HCT116 (cell line): ENCODE measurements at places on chromosomes 2 and 18.

GRCh38 chr2:147500819-147501395 is 343.9 kb upstream of the ACVR2A start:
- DNase-seq = no peak

- no peak for DNase-seq
Measured at GRCh38 chr18:9842448-9842847, 43.3 kb upstream of the TXNDC2 start.

GRCh38 chr2:20626698-20627513 is 24.0 kb downstream of the HS1BP3 start:
- no peak for DNase-seq

DNA sequence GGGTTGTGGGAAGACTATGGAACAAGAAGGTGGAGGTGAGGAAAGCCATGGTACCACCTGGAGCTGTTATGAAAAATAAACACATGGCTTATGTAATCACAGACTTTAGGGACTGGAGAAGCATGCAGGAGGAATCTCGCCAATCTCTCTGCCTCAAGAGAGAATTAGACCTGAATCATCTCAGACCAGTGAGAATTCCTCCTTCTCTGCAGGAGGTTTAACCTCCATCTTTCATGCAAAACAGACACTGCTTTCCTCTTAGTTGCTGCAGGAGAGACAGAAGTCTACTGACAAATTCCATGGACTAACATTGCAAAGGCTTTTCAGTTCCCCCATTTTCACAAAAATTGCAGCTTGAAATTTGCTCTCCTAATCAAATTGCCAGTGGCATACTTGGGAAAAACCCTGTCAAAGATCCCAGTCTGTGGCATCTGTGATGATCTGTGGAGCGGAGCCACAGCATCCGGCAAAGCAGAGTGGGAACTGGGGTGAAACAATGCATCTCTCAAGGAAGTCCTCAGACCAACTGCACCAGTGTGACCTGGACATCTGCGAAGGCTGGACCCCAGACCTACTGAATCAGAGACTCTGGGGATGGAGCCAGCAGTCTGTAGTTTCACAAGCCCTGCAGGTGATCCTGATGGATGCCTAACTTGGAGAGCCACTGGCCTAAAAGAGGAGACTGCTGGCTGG is 28.6 kb upstream of the NCKAP5 start:
- DNase-seq = no peak

DNA sequence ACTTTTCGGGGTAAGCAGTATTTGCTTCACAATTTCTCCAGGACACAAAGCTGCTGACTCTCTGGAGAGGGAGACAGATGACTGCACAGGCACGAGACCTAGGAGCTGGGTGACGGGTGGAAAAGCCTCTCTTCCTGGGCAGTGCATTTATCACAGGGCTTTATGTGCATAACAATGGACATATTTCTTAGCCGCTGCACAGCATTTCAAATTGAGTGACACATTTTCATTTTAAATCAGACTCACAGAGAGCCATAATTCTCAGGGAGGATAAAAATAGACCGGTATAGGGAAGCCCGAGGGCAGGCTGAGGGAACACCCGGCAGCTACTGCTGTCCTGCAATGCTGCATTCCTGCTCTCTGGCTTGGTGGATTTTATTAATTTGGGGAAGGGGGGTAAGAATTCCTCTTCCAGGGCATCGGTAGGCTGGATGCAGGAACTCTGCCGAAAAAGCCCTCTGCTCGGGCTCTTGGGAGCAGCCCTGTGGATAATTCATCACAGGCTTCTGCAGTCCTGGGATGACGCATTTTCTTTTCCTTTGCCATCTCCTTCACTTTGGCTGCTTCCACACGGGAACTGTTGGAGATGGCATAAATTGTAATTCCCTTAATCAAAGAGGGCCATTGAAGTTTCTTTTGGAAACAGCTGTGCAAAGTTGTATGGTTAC is 108.1 kb upstream of the ACAA2 start:
- DNase-seq = no peak

DNA sequence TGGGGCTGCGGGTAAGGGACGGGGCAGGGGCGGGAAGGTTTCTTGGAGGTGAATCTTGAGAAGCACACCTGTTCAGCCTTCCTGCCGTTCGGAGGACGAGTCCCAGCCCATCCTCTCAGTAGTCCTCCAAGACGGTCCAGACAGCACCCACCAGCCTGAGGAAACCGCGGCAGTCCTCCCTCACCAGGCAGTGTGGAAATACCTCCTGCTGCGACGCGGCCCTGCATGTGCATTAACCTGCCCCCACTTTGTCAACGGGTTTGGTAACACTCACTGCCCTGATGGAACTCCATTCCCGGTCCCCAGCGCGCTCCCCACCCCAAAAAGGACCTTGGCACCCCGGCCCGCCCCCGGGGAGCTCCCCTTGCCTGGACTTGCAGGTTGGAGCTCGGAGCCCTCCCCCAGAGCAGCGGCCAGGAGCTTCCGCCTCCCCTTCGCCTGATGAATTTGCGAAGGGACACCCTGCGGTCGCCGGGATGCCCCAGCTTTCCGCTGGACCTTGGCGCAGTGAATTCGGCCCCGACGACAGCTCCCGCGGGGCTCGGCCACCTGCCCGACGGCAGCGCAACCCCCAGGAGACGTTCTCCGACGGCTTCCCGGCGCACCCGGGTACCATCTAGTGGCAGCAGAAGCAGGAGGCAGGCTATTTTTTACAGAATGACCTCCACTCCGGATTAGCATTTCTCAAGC is 31.5 kb downstream of the ACVR1C start:
- no peak for DNase-seq

DNA sequence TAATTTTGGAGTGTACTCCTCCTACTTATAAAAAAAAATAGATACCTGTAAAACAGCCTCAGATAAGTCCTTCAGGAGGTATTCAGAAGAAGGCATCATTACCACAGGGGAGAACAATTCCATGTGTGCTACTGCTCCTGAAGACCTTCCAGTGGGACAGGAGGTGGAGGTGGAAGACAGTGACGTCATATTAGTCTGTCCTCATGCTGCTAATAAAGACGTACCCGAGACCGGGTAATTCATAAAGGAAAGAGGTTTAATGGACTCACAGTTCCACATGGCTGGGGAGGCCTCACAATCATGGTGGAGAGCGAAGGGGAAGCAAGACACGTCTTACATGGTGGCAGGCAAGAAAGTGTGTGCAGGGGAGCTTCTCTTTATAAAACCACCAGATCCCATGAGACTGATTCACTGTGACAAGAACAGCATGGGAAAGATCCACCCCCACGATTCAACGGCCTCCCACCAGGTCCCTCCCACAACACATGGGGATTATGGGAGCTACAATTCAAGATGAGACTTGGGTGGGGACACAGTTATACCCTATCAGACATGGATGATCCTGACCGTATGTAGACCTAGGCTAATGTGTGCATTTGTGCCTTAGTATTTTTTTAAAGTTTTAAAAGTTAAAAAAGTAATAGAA is 98.4 kb downstream of the NDUFA10 start:
- DNase-seq = no peak

DNA sequence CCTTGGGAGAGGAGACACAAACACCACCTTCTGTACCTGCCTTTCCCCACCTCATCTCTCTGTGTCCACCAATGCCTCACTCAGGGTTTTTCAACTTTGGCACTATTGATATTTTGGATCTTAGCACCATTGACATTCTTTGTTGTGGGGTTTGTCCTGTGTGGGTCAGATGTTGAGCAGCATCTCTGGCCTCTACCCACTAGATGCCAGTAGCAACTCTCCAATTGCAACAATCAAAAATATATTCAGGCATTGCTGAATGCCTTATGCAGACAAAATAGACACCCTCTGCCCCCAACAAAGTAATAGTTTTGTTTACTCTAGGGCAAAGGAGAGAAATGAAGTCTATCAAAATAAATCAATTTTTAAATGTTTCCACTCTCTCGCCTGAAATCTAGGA is 1384.3 kb upstream of the NXPH2 start:
- DNase-seq = no peak

DNA sequence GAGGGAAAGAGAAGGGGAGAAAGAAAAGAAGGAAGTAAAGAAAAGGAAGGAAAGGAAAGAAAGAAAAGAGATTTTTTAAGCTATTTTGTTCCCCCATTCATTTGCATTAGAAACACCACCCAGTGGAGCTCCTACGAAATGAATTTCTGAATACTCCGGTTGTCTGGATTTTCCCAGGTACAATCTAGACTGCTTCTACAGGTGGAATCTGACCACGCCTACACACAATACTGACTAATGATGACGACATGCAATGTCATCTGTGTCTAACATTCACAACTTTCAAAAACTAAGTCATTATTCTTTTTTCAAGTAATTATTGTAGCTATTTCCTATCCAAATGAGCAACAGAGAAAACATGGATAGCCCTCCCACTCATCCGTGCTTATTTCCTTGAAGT is 121.7 kb downstream of the ZNF516 start:
- DNase-seq = no peak

DNA sequence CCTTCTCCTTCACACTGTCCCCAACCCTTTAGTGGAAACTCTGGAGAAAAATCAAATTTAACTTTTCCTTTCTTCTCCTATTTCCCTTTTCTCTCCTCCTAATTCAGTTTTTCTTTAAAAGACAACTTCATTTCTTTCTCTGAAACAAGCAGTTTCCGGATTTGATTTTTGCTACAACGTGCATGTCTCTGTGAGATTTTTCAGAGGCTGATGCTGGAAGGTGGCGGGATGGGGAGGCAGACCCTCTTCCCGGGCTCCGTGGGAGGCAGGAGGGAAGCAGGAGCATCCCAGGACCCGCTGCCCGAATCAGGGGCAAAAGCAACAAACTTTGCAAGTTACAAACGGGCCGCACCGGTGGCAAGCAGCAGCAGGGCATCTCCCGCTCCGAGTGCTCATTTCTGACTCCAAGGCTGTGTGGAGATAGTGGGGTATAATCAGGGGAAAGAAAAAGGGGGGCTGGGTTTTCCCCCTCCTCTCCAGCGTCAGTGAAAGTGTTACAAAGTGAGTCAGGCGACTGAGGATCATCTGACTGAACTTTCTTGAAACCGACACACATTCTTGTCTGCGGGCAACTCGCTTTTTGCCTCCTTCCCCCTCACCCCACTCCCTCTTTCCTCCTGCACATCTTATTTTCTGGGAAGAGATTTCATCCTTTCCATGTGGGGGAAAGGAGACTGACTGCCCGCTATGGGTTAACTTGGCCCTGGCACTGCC is 6.4 kb downstream of the ZEB2 start:
- no peak for DNase-seq

- no peak for DNase-seq
Measured at GRCh38 chr18:48076461-48076860, 146.0 kb upstream of the SMAD2 start.

DNA sequence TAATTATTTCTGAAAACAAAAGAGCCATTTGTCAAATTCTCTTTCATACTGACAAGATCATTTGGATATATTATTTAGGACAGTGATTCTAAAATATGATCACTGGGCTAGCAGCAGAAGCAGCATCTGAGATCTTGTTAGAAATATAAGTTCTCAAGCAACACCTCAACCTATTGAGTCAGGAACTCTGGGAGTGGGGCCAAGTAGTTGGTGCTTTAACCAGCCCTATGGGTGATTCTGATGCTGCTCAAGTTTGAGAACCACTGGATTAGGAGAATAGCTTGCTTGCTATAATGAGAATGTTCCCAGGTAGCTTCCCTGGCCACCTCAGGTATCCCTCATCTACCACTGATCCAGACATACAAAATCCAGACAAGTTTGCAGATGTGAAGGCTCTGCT is 466.9 kb upstream of the CELF4 start:
- no peak for DNase-seq

DNA sequence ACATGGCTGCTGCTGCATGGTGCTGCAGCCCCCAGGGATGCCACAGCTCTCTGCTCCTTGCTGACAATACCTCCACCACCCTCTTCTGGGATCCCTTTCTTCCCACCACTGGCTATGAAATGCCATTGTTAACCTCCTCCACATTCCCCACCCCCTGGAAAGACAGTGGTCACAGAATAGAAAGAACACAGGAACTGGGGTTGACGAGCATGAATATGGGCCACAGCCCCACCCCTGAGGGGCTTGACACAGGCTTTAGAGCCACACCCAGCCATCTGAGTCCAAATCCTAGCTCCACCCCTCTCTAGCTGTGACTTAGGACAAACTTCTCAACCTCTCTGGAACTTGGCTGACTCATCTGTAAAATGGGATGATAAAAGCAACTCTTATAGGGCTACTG is 47.3 kb downstream of the TMEM163 start:
- DNase-seq = no peak

DNA sequence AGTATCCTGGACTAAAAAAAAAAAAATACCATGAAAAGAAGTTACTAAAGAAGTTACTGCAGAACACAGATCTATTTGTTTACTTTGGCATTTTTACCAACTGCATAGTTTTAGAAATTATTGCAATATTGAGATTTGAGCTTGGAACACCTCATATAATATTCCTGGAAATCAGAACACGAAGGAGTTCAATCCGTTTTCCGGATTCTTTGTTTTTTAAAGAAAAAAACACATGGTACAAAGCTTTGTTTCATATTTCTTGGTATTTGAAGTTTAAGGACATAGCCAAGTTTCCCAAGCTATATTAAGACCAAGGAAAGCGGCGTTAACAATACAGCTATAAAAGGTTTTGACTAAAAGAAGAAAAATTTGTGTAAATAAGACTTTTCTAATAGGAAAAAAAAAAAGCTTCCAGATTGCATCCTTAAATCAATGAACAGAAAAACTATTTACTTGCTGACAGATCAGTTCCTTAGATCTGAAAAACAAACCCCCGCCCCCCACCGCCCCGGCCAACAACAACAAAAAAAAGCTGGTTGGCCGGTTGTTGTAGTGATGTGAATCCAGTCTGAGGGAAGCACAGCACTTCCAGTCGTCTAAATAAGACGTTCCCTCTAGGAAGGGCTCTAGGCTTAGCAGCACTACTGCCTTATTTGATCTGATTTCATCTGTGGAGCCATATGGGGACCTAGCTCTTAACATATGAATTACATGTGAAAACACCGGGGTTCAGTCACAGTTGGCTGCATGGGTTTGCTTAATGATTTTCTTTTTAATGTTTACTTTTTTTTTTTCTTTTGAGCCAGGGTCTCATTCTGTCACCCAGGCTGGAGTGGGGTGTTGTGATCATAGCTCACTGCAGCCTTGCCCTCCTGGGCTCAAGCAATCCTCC is 2.5 kb upstream of the RHOB start:
- DNase-seq = no peak

DNA sequence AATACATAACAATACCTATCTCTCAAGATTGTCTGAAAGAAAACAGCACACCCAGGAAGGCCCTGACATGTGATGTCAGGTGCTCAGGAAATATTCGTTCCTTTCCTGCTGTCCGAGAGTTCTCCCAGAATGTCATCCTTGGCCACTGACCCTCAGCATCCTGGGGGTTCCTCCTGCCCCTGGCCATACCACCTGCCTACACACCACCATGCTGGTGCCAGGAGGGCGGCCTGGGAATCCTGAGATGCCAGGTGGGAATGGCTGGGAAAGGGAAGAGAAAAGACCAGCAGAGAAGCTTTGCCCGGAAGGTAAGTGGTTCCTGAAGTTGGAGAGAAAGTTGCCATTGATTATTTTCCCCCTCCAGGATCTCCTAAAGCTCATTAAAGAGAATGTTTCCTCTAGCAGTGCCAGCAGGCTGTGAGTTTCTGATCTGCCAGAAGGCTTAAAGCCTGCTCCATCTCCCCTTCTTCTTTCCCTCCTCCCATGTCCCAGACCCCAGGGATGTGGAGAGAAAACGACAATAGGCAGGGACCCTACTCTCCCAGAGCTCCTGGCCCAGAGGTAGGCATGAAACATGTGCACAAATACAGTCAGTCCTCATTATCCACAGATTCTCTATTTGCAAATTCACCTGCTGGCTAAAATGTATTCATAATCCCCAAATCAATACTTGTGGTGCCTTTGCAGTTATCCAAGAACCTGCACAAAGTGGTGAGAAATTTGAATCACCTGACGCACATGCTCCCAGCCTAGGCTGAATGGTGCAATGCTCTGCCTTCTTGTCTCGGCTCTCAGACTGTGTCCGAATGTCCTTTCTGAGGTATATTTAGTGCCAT is 147.1 kb upstream of the MYCN start:
- no peak for DNase-seq

- DNase-seq = no peak
Measured at GRCh38 chr2:73007991-73008765, 63.3 kb downstream of the SFXN5 start.
